ENCODE measurements at places on chromosomes 4 and X. TPM values are rescaled to one million over a fixed set of nuclear protein-coding genes. Genes with fewer than 3 reads are reported as not detected.
A peak's percentile ranks its signal among the peaks of the same experiment; 100 is the strongest.

GRCh38 chr4:186628058-186628711 lies 72.8 kb upstream of the MTNR1A start:
- peak overlapping the region; percentile 11 for H3K4me3 ChIP-seq
- peaks cover 8% of the 10 kb centered on the region for H3K4me1 ChIP-seq
- no peaks in the 10 kb centered on the region for H3K36me3 ChIP-seq

GRCh38 chr4:70511365-70511764 lies 7.0 kb upstream of the AMTN start:
- no peaks in the 10 kb centered on the region for H3K36me3 ChIP-seq
- no peaks in the 10 kb centered on the region for H3K27me3 ChIP-seq
- DNase-seq = no peak
- H3K4me3 ChIP-seq = no peak overlapping the region
- no peaks in the 10 kb centered on the region for H3K4me1 ChIP-seq
- no peak overlapping the region for H3K27ac ChIP-seq

DNA sequence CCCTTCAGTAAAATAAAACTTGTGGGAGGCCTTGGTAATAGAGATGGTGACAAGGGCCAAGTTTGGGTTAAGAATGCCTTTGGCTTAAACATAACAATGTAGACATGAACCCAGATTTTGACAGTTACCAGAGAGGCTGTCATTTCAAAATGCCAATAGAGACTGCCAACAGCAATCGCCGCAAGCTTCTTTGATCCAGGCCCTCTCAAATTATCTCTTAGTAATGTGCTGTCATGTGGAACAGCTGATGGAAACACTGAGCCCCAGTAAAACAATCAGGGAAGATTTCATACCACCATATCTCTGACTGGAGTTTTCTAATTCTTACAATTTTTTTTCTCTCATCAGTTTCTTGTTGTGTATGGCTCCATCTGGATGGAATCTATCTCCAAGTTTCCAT lies 80.5 kb downstream of the ZNF330 start:
- H3K27me3 ChIP-seq = peaks cover 13% of the 10 kb centered on the region
- H3K36me3 ChIP-seq = no peaks in the 10 kb centered on the region
- DNase-seq = no peak
- H3K4me1 ChIP-seq = no peaks in the 10 kb centered on the region
- no peak overlapping the region for H3K27ac ChIP-seq
- no peak overlapping the region for H3K4me3 ChIP-seq

- H3K4me3 ChIP-seq = no peak overlapping the region
- DNase-seq = no peak
- H3K36me3 ChIP-seq = no peaks in the 10 kb centered on the region
- no peaks in the 10 kb centered on the region for H3K27me3 ChIP-seq
Observed at GRCh38 chr4:93879919-93880318, 51.4 kb downstream of the ATOH1 start.

DNA sequence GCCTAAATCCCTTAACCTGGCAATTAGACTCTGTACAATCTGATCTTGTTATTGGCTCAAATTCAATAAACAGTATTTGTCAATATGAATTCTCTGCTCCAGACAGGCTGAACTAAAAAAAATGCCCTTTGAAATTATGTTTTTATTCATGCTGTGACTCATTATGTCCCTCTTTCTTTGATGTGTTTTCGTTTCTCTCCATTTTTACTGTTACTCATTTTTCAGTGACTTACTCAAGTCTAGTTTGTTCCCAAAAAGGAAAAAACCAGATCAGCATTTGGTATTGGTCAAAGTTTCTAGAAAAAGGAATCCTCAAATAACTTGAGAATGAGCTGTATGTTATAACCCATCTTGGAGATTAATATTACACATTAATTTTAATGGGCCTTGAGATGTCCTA lies 40.4 kb downstream of the UNC5C start:
- H3K4me1 ChIP-seq = no peaks in the 10 kb centered on the region
- peaks cover 3% of the 10 kb centered on the region for H3K27me3 ChIP-seq
- H3K36me3 ChIP-seq = no peaks in the 10 kb centered on the region
- H3K27ac ChIP-seq = no peak overlapping the region
- no peak for DNase-seq

GRCh38 chr4:148097801-148098200 lies 344.4 kb downstream of the NR3C2 start:
- H3K36me3 ChIP-seq = peaks cover 9% of the 10 kb centered on the region
- H3K27ac ChIP-seq = no peak overlapping the region

DNA sequence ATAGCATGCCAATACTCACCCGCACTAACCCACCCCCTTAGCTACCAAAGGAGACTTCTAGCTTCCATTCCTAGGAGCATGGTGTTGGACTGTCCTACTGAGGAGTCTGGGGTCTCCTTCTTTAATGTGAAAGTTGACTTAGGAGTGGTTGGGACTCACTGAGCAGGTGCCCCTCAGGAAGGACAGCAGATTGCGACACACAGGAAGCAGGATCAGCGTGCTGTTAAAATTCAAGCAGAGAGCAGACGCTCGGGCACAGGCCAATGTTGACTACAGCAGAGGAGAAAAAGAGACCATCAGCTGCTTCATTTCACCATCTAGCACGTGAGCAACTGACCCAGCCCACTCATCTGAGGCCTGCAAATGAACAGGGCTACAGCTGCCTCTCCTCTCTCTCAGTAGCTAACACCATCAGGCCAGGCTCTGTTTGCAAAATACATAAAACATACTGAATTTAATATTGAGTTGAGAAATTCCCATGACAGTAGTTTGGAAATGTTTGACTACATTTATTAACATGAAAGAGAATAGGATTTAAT lies 10.8 kb downstream of the NOX1 start:
- no peaks in the 10 kb centered on the region for H3K36me3 ChIP-seq
- no peaks in the 10 kb centered on the region for H3K4me1 ChIP-seq
- no peak for DNase-seq
- H3K4me3 ChIP-seq = no peak overlapping the region
- H3K27me3 ChIP-seq = peaks cover 8% of the 10 kb centered on the region

DNA sequence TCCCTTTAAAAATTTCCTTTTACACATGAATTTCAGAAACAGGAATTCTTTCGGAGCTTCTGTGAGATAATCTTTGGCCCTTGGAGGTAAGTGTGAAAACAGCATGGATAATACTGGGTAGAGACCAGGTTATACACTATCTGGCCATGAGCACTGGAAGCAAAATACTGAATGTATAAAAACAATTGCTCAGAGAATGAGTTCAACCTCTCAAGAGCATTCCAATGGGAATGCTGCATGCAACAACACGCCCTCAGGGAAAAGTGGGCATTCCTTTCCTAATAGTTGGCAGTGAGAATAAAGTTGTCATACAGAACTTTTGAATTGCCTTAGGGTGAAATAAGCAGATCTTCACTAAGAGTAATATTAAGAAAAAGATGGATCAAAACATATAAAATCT lies 574.8 kb upstream of the DIPK2B start:
- peaks cover 39% of the 10 kb centered on the region for H3K4me1 ChIP-seq
- no peaks in the 10 kb centered on the region for H3K27me3 ChIP-seq
- no peak overlapping the region for H3K27ac ChIP-seq
- H3K36me3 ChIP-seq = peaks cover 21% of the 10 kb centered on the region

- no peak for DNase-seq
- H3K4me3 ChIP-seq = no peak overlapping the region
Observed at GRCh38 chr4:90130076-90130475, 2.9 kb downstream of the CCSER1 start.

GRCh38 chrX:42739741-42740140 lies 38.2 kb downstream of the PPP1R2C start:
- H3K27me3 ChIP-seq = no peaks in the 10 kb centered on the region
- DNase-seq = no peak
- H3K36me3 ChIP-seq = no peaks in the 10 kb centered on the region
- peak overlapping the region; percentile 61 for H3K27ac ChIP-seq
- H3K4me3 ChIP-seq = no peak overlapping the region

- H3K27ac ChIP-seq = no peak overlapping the region
- no peaks in the 10 kb centered on the region for H3K36me3 ChIP-seq
- peak; percentile 50 for DNase-seq
- peak overlapping the region; percentile 25 for H3K4me3 ChIP-seq
- H3K4me1 ChIP-seq = peaks cover 1% of the 10 kb centered on the region
- H3K27me3 ChIP-seq = peaks cover 45% of the 10 kb centered on the region
Observed at GRCh38 chrX:153643431-153644351, 3.3 kb upstream of the DUSP9 start.

DNA sequence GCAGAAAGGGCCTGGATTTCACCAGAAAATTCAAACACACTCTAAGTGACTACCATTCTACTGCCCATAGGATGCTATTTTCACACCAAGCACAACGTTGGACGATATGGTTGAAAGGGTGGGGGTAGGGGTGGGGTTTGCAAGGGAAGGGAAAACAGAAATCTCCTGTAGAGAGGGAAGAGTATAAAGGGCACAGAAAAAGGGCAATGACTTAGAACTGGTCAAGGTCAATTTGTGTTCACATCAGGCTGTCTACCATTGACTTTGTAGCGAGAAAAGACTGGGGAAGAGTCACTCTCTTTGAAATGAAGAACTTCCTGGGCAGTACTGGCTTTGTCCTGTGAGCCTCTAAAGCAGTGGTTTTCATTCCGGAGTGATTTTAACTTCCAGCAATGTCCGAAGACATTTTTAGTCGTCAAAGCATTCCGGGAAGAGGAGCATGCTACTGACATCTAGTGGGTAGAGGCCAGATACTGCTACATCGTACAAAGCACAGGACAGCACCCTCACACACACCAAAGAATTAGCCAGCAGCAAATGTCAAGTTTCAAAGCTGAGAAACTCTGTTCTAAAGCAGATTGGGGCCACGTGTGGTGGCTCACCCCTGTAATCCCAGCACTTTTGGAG lies 48.4 kb upstream of the SLC7A3 start:
- H3K4me1 ChIP-seq = peaks cover 14% of the 10 kb centered on the region
- peak overlapping the region; percentile 52 for H3K4me3 ChIP-seq
- no peaks in the 10 kb centered on the region for H3K27me3 ChIP-seq
- H3K27ac ChIP-seq = no peak overlapping the region
- no peaks in the 10 kb centered on the region for H3K36me3 ChIP-seq

- no peak overlapping the region for H3K27ac ChIP-seq
- no peak overlapping the region for H3K4me3 ChIP-seq
- no peaks in the 10 kb centered on the region for H3K27me3 ChIP-seq
- peaks cover under 1% of the 10 kb centered on the region for H3K4me1 ChIP-seq
- DNase-seq = no peak
Observed at GRCh38 chrX:23656091-23656490, 11.2 kb upstream of the PRDX4 start.

- H3K4me1 ChIP-seq = no peaks in the 10 kb centered on the region
- no peak overlapping the region for H3K4me3 ChIP-seq
- H3K27ac ChIP-seq = no peak overlapping the region
- peaks cover 18% of the 10 kb centered on the region for H3K27me3 ChIP-seq
Observed at GRCh38 chr4:77342170-77342810, 185.3 kb downstream of the CCNG2 start.

- H3K27me3 ChIP-seq = no peaks in the 10 kb centered on the region
- H3K27ac ChIP-seq = no peak overlapping the region
- no peak overlapping the region for H3K4me3 ChIP-seq
- DNase-seq = no peak
- H3K36me3 ChIP-seq = no peaks in the 10 kb centered on the region
Observed at GRCh38 chr4:85909851-85910250, 434.9 kb downstream of the ARHGAP24 start.

GRCh38 chr4:37884855-37885487 lies 5.9 kb upstream of the TBC1D1 start:
- H3K4me1 ChIP-seq = peaks cover 14% of the 10 kb centered on the region
- peaks cover 1% of the 10 kb centered on the region for H3K36me3 ChIP-seq
- no peak for DNase-seq
- no peak overlapping the region for H3K4me3 ChIP-seq

DNA sequence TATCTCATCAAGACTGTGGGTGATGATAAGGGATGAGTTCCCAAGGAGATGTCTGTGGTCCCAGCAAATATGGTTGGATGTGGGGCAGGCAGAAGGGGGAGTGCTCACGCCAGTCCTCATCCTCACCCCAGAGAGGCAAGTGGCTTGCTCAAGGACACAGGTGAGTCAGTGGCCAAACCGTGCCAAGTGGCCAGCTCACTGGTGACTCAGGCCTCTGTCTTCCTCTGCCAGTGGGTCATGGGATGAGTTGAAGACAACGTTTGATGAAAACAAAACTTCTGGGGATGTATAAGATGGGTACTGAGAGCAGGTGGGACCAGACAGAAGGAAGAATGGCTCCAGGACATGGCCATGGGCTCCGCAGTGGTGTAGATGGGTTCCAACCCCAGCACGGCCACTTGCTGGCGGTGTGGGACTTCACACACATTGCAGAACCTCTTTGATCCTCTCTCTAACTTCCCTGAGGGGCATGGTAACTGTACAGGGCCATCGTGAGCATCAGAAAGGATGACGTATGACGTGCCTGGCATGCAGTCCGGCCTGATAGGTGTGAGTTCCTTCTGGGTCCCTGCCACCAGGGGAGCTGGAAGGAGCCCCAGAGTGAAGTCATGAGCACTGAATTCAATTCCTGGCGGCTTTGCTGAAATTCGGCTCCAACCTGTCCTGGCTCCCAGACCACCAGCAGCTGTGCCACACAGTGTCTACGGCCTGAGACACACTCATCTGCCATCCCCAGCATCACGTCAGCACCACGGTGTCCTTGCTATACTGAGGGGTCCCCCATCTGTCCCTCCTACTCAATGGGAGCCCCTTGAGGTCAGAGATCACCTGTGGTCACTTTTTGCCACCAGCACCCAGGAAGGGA lies 41.3 kb upstream of the GPR78 start:
- H3K4me1 ChIP-seq = peaks cover 2% of the 10 kb centered on the region
- H3K4me3 ChIP-seq = no peak overlapping the region
- no peaks in the 10 kb centered on the region for H3K36me3 ChIP-seq
- DNase-seq = no peak
- H3K27me3 ChIP-seq = no peaks in the 10 kb centered on the region

DNA sequence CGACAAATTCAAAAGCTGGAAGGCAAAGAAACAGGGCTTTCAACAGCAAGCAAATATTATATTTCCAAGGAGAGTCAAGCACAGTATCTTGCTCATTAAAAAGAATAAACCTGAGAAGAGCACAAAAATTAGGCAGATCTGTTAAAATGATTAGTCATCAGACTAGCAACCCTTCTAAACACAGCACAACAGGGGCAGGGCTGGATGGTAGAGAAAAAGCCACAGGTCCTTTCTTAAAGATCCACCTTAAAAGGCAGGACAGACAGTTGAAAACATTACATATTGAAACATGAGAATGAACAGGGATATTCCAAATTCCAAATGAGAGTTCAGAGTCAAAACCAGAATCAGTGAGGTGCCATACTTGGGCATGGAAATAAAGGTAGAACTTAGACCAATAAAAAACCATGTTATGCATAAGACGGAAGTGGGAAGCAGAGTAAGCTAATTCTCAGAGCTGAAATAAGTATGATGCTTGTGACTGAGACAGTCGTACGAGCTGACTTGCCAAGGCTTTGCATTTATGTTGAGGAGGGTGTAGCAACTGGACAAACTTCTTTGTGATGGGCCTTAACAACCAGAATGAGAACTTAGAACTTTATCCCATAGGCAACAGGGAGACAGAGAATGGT lies 126.9 kb upstream of the FAM9B start:
- peaks cover 11% of the 10 kb centered on the region for H3K4me1 ChIP-seq
- H3K27ac ChIP-seq = no peak overlapping the region
- no peaks in the 10 kb centered on the region for H3K27me3 ChIP-seq
- H3K4me3 ChIP-seq = no peak overlapping the region

TMEM31 gene
- not detected for total RNA-seq

MAGEE2 gene
- not detected for total RNA-seq

IL2 gene
- 1.4 TPM for total RNA-seq

FAM9B gene
- total RNA-seq = not detected

MSANTD1 gene
- total RNA-seq = 1.3 TPM

RAB39B gene
- total RNA-seq = 9.8 TPM

DACH2 gene
- total RNA-seq = not detected

ASB12 gene
- not detected for total RNA-seq

Measured in activated naive CD8-positive, alpha-beta T cell treated with anti-CD3 and anti-CD28 coated beads, Interleukin-2, amount 10 ng/mL, durations not matched to agents 7 days and 5 days (primary cell).